CD4-positive, alpha-beta T cell treated with Interleukin-2 at 100 ng/mL for 4 hours (primary cell): ENCODE measurements at places on chromosomes 6 and 20.
A peak's percentile ranks its signal among the peaks of the same experiment; 100 is the strongest.

DNA sequence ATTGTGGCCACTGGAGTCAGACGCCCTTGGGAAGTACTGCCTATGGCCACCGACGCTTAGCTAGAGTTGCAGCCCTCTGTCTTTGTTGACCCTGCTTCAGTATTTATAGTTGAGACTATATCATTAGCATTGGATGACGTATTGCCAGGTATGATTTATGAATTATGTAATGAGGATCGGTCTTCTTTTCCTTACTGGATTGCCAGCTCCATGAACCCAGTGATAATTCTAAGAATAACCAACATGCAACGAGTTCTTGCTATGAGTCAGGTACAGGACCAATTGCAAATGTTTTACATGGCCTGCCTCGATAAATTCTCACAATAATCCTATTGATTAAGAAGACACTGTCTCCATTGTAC is 63.5 kb downstream of the CLIC5 start:
- DNase-seq, result no peak

GRCh38 chr6:1591926-1592325 is 17.8 kb upstream of the FOXC1 start:
- no peak for DNase-seq

DNA sequence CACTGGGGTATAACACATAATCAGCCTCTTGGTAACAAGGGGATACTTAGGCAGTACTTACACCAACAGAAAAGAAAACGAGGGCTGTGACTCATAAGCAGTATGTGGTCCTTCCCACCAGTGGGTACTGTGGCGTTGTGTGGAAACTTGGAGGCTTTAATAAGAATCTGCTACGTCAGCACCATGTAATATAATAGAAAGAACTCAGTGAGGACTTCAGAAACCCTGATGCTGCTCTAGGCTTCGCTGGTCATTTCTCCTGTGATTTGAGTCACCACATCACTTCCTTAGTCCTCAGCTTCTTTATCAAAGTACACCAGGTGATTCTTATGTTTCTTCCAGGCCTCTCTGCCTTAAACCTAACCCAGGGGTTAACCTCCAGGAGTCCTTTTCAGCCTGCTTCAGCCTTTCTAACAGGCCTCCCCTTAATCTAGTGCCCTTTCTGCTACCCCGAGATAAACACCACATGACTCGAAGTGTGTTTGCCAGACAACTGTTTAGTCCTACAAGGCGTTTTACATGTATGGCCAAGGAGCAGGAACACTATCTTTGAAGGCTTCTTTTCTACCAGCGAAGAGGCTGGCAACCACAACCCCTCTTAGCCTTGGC is 68.5 kb downstream of the FYN start:
- DNase-seq, result peak; percentile 88

DNA sequence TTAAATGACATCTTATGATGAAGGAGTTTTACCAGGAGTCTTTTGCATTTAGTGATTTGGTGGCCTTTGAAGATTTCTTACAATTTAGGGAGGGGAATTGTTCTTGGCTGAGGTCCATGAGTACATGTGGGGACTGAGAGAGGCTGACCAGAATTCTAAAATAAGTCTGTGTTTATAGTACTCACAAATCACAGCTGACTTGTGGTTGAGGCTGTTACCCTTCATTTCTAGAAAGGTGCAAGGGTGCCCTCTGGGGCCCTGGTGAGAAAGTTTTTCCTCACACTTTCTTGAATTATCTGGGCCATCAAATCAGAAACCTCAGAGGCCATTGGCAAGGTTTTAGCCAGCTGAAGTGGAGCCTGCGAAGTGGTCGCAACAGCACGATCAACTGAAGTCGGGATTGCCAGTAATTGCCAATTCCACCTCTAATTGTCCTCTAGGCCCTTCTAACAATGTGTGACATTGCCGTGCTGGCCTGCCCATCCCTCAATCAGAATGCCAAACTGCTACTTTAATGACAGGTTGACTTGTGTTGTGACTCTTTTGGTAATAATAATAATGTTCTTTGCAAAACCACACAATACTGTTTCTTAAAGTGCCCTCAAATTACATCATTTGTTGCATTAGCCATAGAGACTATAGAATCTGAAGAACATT is 221.6 kb downstream of the OGFRL1 start:
- DNase-seq, result no peak

- no peak for DNase-seq
These were observed 8.4 kb upstream of the MRGBP start for GRCh38 chr20:62787866-62788265.

DNA sequence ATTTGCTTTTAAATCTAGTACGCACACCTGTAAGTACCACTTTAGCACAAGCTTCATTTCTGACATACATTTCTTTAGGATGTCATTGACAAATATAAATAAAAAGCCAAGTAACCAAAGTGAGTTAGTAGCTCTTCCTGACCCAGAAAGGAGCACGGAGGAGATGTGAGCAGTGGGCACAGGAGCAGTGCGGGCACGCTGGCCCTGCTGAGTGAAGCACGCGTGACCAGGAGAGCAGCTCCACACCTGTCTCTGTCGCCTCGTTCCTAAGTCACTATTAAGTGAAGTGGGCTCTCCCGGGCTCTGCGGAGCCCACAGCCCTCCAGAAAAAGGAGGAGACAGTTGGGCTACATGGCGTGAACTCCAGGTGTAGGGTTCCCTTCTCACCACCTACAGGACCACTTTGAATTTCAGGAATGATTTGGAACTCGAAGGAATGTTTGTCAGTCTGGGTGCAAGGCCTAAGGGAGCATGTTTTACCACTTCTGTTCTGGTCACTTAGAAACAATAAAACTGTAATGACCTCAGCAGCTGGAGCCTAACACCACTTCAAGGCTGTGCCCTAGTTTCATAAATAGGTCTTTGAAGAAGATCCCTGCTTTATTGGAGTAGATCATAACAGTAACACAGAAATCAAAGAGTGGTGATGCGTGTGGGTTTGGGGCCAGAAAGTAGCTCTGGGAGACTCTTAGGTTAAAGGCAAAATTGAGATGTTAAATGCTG is 95.9 kb downstream of the FAM120B start:
- no peak for DNase-seq

- no peak for DNase-seq
These were observed 98.2 kb downstream of the CLIC5 start for GRCh38 chr6:45917439-45917838.

DNA sequence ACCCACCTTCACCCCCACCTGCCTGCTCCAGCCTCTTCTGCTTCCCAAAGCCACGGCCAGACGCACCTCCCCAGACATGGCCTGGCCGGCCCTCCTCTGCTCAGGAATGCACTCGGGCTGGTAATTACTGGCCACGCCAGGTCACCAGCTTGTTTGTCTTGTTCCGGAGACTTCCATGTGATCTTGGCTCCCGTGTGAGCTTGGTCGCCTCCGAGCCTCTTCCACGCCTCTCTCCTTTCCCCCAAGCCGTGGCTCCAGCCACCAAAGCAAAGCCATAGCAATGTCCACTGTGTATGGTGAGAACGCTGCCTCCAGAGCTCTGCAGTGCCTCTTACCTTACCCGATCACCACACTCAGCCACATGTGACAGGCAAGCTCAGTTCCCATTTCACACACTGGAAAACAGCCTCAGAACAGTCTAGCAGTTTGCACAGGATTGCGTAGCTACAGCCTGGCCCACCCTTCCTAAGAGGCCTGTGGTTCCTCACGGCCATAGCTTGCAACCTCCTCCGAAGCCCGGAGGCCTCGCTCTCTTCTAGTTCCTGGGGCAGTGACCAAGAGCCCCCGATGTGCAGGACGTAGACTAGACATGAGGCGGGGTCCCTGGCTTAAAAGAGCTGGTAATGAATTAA is 48.1 kb upstream of the AFDN start:
- DNase-seq, result no peak

- no peak for DNase-seq
These were observed 176.4 kb downstream of the ADGB start for GRCh38 chr6:146775220-146775619.

GRCh38 chr6:158374020-158374419 is 61.8 kb downstream of the TULP4 start:
- no peak for DNase-seq

GRCh38 chr6:156919370-156919769 is 142.2 kb downstream of the ARID1B start:
- DNase-seq, result no peak

DNA sequence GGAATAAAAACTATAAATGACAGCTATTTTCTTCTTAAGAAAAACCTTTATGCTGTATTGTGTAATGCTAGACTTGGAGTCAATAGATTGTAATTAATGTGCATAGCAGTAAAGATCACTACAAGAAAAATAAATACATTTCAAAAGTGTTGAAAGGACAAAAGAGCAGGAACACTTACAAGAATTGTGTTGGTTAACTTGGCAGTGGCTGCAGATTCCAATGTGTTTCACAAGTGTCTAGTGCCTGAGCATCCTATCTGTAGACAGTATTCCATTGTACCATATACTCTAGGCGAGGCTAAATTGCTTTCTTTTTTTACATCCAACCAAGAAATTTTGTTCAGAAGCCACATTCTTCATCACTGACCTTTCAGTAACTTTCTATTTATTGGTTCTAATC is 924.1 kb downstream of the EPHA7 start:
- no peak for DNase-seq

DNA sequence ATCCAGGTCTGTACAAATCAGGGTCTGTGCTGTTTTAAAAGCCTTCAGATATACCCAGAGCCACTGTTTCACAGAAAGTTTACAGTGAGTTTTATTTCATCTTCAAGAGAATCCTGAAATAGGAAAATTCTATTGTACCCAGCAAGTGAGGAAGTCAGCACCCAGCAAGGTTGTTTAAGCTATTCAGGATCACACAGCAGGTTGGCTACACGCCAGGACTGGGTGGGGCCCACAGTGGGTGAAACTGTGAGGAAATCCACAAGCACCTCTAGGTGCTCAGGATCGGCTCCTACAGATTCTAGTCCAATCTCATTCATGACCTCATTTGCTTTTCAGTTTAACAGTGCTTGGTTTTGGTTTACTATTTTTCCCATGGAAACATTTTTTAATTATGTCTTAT is 128.9 kb downstream of the SYNDIG1 start:
- no peak for DNase-seq

- no peak for DNase-seq
These were observed 1.6 kb downstream of the SIRT5 start for GRCh38 chr6:13576017-13576416.

GRCh38 chr20:38270869-38271605 is 10.5 kb upstream of the KIAA1755 start:
- no peak for DNase-seq

- DNase-seq, result no peak
These were observed 1010.8 kb upstream of the EYS start for GRCh38 chr6:66717801-66718200.

DNA sequence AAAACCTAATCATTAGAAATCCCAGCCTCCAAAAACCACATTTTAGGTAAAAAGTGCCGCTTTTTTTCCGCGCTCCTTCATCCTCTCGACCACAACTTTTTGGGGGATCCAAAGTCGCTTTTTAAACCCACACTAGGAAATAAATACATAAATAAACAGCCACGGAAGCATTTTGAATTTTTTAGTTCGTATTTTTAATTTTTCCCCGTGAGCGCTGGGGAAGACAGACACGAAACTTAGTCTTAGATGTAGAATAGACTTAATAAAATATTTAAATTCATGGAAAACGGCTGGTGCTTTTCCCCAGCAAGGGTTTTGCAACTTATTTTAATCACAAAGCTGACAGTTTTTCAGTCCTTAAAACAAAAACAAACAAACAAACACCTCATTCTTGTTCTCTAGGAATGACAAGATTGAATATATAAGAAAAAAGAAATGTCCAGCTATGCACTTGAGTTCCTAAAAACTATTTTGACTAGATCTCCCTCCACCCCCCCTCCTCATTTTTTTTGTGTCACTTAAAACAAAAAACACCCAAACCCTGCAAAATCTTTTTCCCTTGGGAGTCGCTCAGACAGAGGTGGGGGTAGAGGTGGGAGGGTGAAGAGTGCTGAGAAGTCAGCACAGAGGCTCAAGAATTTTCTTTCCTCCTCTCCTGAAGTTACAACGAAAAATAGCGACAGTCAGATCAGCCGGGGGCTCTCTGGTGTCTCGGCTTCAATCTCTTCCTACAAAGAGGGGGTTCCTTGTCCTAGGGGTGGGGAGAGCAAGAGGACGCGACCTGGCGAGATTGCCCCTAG is 43.4 kb upstream of the SUPT3H start:
- no peak for DNase-seq

DNA sequence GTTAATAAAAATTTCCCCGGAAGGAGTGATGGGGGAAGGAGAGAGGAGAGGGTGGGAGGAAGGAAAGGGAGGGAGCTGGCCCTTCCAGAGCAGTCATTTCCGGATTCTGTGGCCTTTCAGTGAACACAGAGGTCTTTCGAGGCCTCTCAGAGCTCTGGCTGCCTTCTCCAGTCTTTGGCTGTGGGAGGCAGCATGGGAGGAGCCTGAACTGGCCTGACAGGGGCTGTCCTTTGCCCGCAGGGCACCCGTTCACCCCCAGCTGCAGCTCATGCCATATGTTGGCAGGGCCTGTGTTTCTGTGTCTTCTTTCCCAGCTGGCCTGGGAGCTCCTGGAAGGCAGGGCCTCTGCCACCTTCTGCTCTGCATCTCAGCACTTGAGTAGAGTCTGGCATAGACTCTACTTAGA is 95.5 kb downstream of the PPP1R14C start:
- DNase-seq, result no peak

DNA sequence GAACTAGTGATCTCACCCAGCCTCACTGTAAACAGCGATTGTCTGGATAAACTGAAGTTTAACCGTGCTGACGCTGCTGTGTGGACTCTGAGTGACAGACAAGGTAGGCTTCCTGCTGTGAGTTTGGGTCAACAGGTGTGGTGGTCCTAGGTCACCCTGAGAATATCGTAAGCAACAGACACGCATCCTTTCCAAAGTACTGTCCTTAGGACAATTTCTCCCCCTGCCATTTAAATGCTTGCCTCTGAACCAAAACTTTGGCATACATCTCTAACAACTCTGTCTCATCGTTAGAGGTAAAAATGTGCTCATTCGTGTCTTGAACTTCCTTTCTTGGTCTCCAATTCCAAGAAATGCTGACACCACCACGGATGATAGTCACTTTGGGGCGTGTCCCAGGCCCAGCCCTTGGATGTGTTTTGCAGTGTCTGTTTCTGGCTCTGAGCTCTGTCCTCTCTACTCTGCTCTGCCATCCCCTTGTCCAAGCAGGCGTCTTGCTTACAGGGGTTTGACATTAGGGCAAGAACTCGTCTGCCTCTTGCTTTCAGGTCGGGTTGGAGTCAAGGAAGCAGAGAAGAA is 95.5 kb downstream of the EYA2 start:
- DNase-seq, result peak; percentile 16

DNA sequence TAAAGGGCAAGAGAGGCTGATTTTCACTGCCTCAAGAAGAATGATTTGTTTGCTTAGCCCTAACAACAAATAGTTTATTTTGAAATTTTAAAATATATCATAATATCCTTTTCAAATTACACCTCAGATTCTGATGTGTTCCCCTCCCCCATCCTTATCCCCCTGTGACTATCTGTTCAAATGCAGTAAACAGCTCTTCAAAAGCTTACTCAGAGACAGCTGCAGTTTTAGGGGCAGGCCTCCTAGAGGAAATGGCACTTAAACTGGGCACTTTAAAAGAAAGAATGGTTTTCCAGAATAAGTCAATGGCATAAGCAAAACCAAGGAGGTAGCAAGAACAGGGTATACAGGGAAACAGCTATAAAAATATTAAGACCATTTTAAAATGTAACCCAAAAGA is 118.6 kb upstream of the UST start:
- no peak for DNase-seq
